Stimulated activated CD8-positive, alpha-beta memory T cell treated with anti-CD3 and anti-CD28 coated beads, Interleukin-4, amount 100 ng/mL, for 4 hours (primary cell): ENCODE measurements at places on chromosomes 12 and 14.

DNA sequence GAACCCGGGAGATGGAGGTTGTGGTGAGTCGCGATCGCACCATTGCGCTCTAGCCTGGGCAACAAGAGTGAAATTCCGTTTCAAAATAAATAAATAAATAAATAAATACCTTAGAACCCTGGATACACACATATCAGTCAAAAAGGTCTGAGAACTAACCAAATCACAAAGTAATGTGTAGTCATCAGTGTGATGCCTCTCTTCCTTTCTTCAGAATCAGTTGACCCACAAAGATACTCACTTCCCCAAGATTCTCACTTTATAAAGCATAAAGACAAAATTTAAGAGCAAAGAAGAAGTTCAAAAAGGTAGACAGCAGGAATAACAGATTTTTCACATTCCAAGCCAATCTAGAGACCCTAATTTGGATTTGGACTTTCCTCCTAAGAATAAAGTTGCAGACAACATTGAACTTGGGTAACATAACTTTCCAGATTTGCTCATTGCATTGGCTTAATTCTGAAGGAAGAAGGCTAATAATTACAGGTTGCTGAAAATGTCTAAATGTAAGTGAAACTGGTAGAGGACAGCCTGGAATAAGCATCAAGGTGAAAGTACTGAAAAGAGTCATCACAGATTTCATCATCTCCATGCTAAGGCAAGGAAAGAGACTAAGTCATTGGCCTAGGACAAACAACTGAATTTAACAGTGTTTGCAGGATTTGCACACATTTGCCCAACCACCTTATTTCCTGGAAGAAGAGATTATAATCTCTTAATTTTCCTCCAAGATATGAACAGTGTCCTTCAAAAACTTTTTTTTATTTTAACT lies 17.4 kb downstream of the TMED10 start:
- no peak for DNase-seq

GRCh38 chr14:99035712-99036610 lies 236.0 kb downstream of the BCL11B start:
- DNase-seq: no peak

GRCh38 chr14:53640695-53641094 lies 315.9 kb downstream of the BMP4 start:
- DNase-seq: no peak

- no peak for DNase-seq
These were observed 15.0 kb upstream of the LTBP2 start for GRCh38 chr14:74627076-74627475.

DNA sequence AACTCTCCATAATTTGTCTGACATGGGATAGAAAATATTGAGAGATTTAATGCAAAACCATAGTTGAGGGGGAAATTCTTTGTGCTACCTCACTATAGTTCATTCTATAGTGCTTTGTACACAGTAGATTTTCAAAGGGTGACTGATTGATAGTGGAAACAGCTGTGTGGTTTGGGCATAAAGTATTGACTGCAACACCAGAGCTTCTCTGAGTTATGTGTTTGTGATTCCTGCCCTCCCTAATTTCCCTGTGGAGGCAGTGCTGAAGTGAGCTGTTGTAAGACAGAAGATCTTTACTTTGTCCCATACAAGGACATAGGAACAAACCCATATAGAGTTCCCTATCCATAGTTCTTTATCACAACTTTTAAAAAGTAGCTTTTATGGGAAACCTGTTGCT lies 47.1 kb downstream of the PTPRQ start:
- DNase-seq: no peak

GRCh38 chr14:75094896-75095295 lies 25.5 kb downstream of the ZC2HC1C start:
- DNase-seq: no peak
